ENCODE measurements at places on chromosomes 4 and X. TPM values are rescaled to one million over a fixed set of nuclear protein-coding genes. Genes with fewer than 3 reads are reported as not detected.

DNA sequence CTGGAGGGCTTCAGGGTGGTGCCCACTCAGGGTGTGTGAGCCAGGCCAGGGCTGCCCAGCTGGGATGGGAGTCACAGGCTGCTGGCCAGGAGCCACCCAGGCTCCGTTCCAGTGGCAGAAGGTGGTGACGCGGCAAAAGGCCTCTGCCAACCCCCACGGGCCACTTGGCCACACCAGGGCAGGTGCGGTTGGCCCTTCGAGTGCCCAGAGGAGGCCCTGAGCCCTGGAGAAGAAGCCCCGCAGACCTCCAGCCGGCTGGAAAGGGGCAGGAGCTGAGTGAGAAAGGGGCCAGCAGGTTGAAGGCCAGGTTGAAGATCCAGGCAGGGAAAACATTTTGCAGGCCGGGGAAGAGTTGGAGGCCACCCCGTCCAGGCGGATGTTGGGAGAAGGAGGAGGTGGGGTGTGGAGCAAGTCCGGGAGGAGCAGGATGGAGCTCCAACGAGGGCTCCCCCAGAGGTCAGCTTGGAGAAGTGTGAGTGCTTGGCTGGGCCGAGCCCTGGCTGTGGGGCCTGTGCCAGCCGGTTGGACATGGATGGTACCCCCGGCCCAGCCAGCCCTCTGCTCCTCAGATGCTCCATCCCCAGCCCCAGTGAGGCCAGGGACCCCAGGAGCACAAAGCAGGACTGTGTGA, 2.8 kb upstream of the CPLX1 start:
- no peak for DNase-seq

DNA sequence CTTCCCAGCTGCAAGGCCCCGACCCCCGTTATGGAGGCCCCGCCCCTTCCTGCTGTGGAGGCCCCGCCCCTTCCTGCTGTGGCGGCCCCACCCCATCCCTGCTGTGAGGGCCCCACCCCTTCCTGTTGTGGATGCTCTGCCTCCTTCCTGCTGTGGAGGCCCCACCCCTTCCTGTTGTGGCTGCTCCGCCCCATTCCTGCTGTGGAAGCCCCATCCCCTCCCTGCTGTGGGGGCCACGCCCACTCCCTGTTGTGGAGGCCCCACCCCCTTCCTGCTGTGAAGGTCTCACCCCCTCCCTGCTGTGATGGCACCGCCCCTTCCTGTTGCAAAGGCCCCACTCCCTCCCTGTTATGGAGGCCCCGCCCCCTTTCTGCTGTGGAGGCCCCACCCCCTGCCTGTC, 104.9 kb upstream of the PSAPL1 start:
- no peak for DNase-seq

GRCh38 chr4:2338754-2339457, 77.0 kb upstream of the MXD4 start:
- DNase-seq = no peak

GRCh38 chrX:84188320-84188834, 378 bp upstream of the RPS6KA6 start:
- DNase-seq = no peak

- DNase-seq = no peak
Observed at GRCh38 chr4:3285558-3286334, 7.1 kb upstream of the RGS12 start.

Gene NOCT
- total RNA-seq = 37.8 TPM

Gene ADH1B
- not detected for total RNA-seq

Gene DUSP21
- not detected for total RNA-seq

Data from glomerular endothelial cell (primary cell).